Dermis blood vessel endothelial cell (primary cell): ENCODE measurements at places on chromosomes 7 and 10. TPM values are rescaled to one million over a fixed set of nuclear protein-coding genes. Genes with fewer than 3 reads are reported as not detected.

DNA sequence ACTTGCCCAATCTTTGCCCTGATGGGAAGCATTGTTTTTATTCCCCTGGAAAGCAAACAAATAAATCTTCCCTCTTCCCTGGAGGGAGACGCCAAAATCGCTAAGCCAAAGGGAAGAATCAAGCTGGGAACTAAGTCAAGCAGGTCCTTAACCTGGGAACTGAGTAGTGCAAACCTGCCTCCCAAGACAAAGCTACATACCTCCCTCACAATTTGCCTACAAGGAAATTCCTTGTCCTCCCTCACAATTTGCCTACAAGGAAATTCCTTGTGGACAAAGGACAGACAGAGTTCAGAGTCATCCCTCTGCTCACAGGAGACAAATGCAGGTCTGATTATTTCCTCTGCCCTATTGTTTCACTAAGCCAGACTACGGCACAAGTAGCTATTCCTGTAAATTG lies 50.5 kb downstream of the SPOCK2 start:
- no peak for DNase-seq

- no peak for DNase-seq
Observed at GRCh38 chr10:122532601-122533296, 27.8 kb upstream of the DMBT1 start.

- DNase-seq: no peak
Observed at GRCh38 chr10:91796331-91797047, 1.7 kb upstream of the TNKS2 start.

- DNase-seq: no peak
Observed at GRCh38 chr7:92613214-92613613, 23.0 kb upstream of the FAM133B start.

The SPDYE16 gene
- 0.09 TPM in 1 of 2 replicates, not detected in the other for total RNA-seq

GRCh38 chr10:90007226-90007625 lies 305.8 kb downstream of the KIF20B start:
- DNase-seq: no peak

DNA sequence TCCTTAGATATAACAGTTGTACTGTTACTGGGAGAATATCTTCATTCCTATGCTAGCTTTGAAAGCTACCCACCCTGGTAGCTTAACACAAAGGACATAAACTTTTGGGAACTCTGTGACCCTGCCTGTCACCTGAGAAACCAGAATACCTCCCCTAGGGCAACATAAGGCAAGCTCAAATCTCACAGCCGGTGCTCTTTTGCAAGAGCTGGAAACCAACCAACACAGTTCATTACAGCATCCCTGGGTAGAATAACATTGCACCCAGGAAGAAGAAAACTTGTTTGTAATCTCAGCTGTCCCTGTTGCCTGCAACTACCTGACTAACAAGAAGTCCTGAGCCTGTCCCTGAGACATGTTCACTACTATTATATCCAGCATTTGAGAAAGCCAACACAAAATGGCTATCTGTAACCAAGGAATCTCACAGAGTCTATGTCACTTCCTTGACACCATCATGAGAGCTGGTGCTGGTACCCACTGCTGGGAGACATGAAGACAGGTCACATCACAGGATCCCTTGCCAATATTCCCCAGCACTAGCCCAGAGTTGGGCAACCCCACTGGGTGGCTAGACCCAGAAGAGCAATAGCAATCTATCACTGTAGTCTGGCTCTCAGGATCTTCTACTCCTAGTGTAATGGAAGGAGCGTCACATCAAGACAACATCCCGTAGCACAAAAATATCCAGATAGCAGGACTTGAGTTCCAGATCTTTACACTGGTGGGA lies 31.3 kb downstream of the AKR1C3 start:
- DNase-seq: no peak

DNA sequence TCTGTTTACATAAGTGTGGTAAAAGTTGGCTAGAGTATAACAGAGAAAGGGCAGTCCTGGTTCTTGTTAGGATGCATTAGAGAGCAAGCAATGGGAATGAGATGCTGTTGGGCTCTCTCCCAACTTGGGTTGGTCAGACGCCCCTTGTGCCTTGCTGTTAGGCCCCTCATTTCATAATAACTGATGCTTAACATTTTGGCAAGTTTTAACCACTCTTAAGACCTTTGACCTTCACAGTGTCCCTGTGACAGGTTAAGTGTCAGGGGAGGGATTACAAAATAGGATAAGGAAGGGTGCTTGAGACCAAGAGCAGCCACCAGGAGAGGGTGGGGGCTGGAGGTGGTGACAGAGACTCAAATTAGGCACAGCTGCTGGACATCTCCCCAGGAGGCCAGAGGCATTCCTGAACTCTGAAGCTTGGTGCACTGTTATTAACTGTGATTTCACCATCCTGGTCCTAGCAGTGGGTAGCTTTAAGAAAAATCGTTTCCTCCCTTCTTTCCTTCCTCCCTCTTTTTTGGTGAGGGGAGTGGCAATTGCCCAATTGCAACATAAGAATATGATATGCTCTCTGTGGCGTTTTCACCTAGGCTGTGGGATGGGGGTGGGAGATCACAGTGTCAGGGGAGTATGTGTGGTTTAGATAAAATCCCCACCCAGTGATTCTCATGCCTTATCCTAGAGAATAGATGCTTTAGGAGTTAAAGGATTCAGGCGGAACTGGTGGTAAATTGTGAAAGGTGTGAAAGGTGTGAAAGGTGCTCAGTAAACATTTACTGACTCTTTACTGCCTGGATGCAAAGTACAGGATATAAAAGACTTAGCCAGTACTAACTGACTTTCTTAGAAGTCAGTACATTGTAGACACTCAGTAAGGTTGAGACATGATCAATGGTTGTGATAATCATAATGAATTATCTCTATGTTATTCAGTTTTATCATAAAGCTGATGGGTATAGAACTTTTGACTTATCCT lies 270.5 kb downstream of the BICC1 start:
- no peak for DNase-seq

The MAT1A gene
- not detected in 2 replicates for total RNA-seq

The ADAMTS14 gene
- total RNA-seq: under 0.01 and 0.05 TPM in 2 replicates

DNA sequence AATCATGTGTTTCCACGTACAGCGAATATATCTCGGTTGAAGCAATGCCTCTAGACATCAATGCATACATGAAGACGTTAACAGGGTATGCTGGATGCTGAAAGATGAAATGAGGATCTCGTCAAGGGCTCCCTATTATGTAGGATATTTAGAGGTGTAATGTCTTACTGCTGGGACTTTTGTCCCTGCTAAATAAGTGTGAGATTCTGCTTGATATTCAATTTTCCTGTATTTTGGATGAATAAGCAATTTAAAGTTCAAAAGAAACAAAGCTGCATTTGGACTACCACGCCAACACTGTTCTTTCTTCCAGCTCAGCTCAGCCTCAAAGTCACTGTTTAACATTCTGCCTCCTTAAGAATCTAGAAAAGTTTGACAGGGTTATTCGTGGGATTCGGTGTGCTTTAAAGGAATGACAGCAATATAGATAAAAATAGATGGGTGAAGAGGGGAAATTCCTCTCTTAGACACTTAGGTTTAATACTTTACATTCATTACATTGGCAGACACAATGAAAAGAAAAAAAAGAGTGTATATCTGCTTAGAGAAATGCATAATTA lies 110.1 kb upstream of the RHEB start:
- DNase-seq: no peak

- no peak for DNase-seq
Observed at GRCh38 chr7:35263396-35263795, 9.5 kb upstream of the TBX20 start.

The TIMM23B gene
- total RNA-seq: 12.4 and 15.3 TPM in 2 replicates

The RHOBTB1 gene
- total RNA-seq: 38.6 and 45.6 TPM in 2 replicates

- DNase-seq: peak; percentile 40
Observed at GRCh38 chr7:131110297-131111080, 217.2 kb upstream of the MKLN1 start.

DNA sequence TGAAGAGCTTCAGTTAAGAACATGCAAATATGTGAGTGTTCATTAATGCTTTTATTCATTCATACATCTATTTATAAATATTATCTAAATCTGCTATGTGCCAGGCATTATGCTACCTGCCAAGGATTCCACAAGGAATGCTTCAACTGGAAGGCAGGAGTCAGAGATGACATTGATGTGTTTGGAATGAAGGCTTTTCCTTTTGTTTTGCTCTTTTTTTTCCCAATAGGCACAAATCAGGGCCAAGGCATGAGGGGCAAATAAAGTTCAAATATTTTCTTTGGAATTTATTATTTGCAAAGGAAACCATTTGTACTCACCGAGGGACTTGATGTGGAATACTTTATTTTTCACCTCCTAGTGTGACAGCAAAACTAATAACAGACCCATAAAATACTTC lies 530.3 kb downstream of the ARL4A start:
- no peak for DNase-seq

DNA sequence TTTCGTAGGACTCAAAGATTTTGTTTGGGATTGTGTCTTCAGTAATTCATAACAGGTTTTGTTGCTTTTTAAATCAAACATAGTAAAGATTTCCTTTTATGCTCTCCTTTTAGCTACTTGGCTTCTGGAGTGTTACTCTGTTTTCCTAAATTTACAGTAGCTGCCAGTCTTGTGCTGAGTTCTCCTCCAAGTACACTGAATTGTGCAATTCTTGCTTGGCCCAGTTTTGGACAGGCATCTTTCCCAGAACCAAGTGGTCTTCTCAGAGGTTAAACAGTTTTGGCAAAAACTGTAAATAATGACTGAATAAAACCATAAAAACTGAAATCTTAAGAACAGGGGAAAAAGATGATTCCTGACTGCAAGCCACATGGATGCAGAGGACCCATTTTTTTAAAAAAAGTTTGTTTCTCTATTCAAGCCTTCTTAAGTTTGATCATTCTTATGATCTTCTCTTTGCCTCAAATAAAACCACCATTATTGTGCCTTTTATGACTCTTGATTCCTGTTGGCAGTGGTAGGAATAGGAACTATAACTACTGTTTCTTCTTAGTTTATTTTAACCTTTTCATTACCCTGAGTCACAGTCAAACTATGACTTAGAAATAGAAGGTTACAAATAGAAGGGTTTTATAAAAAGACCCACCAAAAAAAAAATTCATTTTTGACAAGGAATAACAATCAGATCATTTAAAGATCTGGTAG lies 88.0 kb downstream of the MDFIC start:
- no peak for DNase-seq

DNA sequence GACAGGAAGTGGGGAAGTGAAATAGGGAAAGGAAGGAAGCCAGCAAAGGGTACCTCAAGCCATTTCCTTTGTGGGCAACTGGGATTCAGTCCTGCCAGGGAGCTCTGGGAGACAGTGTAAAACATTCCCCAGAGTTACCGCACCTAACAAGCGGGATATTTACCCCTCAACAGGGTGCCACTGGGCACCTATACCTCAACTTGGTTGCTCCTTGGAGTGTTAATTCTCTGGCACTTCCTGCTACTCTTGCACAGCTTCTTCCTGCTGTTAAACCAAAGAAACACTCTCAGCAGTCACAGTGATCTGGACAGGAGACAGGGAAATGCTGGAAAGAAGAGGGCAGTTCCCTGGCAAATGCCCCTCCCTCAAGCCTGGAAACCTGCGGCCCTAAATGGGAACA lies 151.3 kb downstream of the REEP3 start:
- DNase-seq: peak; percentile 30

The INA gene
- total RNA-seq: 0.14 TPM in 1 of 2 replicates, not detected in the other

DNA sequence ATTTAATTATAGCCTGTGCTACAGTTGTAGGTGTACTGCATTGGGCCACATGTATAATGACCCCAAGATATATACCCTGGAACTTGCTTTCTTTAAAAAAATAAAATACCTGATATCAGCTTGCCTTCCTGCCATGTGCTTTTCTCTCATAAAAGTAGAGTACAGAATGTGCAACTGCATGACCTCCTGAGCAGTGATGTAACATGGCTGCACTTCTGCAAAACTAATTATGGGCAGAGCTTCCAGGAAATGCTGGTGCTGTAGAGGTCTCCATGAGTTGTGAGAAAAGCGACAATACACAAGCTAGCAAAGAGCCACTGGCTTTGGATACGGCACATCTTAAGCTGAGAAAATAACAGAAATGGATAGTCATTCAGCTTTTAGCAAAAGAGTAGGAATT lies 6.5 kb upstream of the ERLIN1 start:
- DNase-seq: no peak

GRCh38 chr10:114305521-114305925 lies 66.5 kb downstream of the VWA2 start:
- DNase-seq: no peak

The SDHAF3 gene
- total RNA-seq: 1.4 and 8.0 TPM in 2 replicates

DNA sequence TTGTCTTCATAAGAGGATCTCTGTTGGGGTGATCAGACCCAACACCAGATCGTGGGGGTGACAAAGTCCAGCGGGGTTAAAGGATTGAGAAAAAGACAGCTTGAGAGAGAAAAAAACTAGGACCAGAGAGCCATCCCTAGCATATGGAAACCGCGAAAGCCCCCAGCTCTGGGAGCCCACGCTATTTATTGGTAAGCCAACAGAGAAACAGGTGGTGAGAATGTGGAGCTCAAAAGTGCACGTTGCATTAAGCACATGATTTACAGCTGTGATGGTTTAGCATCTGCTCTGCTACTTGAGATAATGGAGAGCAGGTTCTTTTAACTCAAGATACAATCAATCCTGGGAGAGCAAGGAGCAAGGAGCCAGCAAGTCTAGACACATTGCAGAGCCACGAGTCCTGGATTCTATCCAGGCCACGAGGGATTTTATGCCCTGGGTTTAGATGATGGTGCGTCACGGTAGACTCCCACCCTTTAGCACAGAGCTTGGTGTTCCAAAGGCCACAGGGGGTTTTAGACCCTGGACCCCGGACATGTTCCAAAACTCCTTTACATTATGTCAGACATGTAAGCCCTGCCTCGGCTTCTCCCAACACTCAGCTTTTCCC lies 755.2 kb upstream of the SORCS1 start:
- no peak for DNase-seq

The POLR2J2 gene
- 2.5 and 5.4 TPM in 2 replicates for total RNA-seq

GRCh38 chr7:95404316-95404865 lies 8.2 kb upstream of the PON3 start:
- DNase-seq: no peak

GRCh38 chr10:14740684-14741247 lies 33.9 kb downstream of the FAM107B start:
- DNase-seq: peak; percentile 26

DNA sequence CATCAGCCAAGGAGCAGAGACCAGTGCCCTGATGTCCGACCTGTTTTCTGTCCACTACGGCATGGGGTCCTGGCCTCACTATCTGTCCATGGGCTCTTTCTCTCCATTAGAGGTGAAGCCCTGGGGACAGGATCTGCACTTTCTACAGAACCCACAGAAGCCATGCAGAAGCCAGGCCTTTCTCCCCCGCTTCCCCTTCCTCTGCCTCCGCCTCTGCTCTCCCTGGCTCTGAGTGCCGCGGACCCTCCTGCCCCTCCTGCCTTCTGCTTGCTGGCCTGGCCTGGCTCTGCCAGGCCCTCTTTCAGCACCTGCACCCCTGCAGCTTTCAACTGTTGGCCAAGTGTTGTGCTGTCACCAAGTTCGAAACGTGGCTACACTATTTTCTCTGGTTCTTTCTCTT lies 439.8 kb upstream of the ZMIZ1 start:
- no peak for DNase-seq

GRCh38 chr7:1748076-1748838 lies 78.2 kb downstream of the ELFN1 start:
- DNase-seq: no peak
